CMK (cell line): ENCODE measurements at places on chromosomes 12 and 14.

- no peak for DNase-seq
These were observed 42.1 kb downstream of the KCNMB4 start for GRCh38 chr12:70408004-70408790.

GRCh38 chr12:56718636-56719035, 6.5 kb downstream of the NACA start:
- DNase-seq, result no peak

DNA sequence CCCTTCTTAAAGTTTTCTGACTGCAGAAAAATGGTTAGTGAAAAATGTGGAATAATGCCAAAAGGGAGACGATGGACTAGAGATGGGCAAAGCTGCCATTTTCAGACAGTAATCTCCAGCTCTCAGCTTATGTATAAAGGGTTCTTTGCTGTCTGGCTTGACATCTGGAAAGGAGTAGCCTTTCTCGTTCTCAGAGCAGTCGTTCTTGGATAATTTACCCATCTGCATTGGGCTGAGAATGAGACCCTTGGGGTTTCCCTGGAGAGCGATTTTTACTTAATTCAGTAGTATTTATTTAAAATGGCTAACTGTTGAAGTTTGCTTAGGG, 1.2 kb downstream of the NUDT4 start:
- DNase-seq, result no peak

DNA sequence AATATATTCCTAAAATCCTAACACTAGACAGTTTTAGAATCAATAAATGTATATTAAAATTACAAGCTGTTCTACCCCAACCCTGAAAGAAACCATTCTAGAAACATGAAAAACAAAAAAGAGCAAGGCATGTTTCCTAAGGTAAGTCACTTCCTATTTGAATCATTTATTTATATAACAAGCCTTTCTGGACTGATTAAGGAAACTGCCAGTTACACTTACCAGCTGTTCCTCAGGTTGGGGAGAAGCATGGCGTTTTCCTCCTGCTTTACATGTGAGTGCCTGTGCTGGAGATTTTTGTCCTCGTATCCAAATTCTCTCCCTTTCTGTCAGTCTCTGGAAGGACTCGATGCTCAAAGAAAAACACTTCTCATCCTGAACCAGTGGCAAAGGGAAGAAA, 183.3 kb downstream of the EFCAB11 start:
- DNase-seq, result no peak

GRCh38 chr12:25107920-25108319, 87.0 kb downstream of the DNAI7 start:
- no peak for DNase-seq

DNA sequence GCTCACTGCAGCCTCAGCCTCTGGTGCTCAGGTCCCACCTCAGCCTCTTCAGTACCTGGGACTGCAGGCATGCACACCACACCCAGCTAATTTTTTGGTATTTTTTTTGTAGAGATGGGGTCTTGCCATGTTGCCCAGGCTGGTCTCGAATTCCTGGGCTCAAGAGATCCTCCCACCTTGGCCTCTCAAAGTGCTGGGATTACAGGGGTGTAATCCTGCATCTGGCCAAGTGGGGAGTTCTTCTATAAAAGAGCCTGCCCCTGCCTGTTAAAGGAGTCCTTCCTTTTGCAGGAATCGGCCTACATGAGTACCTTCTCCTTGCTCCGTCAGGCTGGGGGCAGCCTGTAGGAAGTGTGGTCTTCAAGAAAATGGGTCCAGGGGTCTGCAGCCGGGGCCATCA, 54.1 kb upstream of the RASSF3 start:
- DNase-seq, result no peak

- DNase-seq, result no peak
These were observed 179.2 kb upstream of the OR4E1 start for GRCh38 chr14:21852775-21853174.

DNA sequence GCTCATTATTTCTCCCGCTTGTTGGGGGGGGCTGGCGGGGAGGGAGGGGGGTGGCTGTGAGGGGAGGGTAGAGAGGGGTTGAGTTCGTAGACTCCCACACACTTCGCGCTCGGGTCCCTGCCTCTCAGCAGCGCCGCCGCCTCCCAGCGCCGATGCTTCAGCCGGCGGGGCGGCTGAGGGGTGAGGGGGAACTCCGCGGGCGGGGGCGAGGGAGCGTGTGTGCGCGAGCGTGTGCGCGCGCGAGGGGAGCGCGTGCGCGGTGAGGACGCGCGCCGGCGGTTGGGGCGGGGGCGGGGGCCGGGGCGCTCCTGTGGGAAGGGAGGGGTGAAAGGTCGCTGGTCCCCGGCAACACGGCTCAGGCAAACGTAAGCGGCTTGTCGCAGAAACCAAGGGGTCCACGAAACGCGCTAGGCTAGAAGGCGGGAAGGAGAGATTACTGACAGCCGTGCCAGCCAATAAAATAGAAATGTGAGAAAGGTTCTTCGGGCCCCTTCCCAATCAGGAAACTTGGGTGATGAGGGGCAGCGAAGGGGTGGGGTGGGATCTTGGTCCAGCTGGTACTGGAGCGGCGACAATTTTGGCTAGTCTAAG, 343 bp upstream of the NOVA1 start:
- no peak for DNase-seq

- no peak for DNase-seq
These were observed 33.7 kb upstream of the GNPNAT1 start for GRCh38 chr14:52825085-52825484.

DNA sequence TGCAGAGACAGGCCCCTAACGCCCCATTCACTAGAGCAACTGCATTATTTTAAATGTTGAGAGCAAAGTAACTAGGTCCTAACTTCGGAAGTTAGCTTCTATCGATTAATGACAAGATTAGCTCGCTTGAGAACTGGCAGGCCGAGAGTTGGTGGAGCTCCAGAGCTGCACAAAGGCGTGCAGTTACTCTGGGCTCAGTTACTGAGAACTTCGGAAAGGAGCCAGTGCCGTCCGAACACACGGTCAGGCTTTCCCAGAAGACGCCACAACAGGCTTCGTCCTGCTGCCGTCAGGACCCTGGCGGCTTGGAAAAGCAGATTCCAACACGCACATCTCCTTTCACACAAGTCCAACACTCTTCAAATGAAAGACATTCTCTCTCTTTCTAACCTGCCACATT, 45.4 kb upstream of the TESC start:
- no peak for DNase-seq

- DNase-seq, result peak; percentile 8
These were observed 120.7 kb downstream of the ADGRD1 start for GRCh38 chr12:131074221-131075083.

- DNase-seq, result no peak
These were observed 136.4 kb downstream of the CEP128 start for GRCh38 chr14:80805136-80805535.

DNA sequence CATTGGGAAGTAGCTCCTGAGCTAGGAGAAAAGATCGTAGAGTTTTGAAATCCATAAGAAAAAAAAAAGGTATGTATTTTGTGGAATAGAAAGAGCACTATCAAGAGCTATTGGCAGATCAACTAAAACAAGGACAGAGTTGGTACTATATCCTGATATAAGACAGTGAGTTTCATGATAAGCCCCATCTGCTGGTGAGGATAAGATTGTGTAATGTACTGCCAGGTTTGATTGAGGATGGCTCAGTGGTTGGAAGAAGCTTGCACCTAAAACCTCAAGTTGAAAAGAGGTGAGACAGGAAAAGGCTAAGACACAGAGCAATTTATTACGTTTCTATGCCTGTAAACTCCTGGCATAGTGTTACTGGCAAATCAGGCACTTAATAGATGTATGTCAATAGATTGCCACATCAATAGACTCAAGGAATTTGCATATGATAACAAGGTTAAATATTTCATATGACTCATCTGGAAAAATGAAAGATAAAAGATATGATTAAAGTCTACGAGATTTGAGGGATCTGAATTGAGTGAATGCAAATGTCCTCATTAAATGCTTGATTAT, 525.6 kb downstream of the FLRT2 start:
- no peak for DNase-seq

- DNase-seq, result no peak
These were observed 666.6 kb downstream of the DIO2 start for GRCh38 chr14:79544698-79545070.

GRCh38 chr14:71931492-71932228, 569 bp upstream of the RGS6 start:
- no peak for DNase-seq

DNA sequence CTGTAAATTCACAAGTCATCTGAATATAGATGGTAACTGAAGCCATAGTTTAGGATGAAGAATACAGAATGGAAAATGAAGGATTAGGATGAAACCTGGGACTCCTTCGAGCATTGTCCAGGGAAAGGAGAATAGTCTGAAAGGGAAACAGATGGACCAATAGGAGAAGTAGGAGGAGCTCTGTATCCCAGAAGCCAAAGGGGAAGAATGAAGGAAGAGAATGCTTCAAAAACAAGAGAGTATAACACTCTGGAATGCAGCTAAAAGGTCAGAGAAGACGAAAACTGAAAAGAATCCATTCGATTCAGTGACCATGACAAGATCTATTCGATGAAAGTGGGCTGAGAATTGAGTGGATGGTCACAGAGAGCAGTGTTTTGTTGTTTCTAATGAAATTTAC, 1.0 kb downstream of the GMFB start:
- no peak for DNase-seq

GRCh38 chr14:76326918-76327689, 48.8 kb upstream of the ESRRB start:
- DNase-seq, result no peak

- DNase-seq, result no peak
These were observed 3.9 kb upstream of the RARG start for GRCh38 chr12:53235742-53236442.

DNA sequence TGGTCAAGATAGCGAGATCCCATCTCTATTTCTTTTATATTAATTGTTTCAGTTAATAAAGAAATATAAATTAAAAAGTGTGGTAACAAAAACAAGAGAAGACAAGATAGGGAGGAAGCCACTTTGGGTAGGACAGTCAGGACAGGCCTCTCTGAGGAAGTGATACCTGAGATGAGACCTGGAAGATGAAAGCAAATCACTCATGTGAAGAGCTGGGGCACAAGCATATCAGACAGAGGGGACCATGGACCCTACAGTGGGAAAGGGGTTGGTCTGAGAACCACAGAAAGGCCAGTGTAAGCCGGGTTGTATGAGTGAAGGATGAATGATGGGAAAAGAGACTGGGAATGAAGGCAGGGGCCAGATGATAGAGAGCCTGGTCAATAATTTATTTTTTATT, 1.8 kb upstream of the MED6 start:
- no peak for DNase-seq

GRCh38 chr14:38994731-38995130, 108.3 kb downstream of the SEC23A start:
- DNase-seq, result no peak

GRCh38 chr14:24436355-24437019, 6.1 kb downstream of the SDR39U1 start:
- no peak for DNase-seq

DNA sequence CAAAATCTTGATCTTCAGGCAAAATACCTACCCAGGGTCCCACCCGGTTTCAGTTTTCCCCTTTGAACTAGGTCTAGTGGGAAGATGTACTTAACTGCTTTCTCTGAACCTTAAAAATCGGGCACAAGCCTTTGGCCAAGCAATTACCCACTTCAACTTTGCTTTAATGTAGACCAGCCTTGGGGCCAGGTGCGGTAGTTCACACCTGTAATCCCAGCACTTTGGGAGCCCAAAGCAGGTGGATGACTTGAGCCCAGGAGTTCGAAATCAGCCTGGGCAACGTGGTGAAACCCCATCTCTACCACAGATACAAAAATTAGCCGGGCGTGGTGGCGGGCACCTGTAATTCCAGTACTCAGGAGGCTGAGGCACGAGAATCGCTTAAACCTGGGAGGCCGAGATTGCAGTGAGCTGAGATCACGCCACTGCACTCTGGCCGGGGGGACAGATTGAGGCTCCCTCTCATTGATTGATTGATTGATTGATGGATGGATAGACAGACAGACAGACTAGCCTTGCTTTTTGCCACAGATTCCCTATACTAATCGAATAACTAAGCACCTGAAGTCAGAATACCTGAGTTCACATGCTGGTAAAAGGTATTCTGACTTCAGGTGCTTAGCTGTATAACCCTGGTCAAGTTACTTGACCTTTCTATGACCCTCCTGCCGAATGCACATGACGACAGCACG, 1.9 kb downstream of the CLIP1 start:
- DNase-seq, result no peak

DNA sequence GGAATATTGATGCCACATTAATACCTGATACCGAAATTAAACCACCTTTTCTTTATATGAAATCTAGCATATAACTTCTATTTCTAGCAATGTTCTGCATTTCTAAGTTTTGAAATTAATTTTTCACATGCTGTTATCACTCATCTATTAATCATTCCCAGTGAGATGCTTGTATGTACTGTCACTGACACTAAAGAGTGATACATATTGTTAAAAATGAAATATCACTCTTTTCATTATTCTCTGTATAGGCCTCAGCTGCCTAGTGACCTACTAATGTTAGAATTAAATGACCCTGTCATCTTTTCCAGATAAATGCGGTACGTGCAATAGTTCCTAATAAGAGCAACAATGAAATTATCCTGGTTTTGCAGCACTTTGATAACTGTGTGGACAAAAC, 49.7 kb upstream of the KCNH3 start:
- DNase-seq, result no peak

DNA sequence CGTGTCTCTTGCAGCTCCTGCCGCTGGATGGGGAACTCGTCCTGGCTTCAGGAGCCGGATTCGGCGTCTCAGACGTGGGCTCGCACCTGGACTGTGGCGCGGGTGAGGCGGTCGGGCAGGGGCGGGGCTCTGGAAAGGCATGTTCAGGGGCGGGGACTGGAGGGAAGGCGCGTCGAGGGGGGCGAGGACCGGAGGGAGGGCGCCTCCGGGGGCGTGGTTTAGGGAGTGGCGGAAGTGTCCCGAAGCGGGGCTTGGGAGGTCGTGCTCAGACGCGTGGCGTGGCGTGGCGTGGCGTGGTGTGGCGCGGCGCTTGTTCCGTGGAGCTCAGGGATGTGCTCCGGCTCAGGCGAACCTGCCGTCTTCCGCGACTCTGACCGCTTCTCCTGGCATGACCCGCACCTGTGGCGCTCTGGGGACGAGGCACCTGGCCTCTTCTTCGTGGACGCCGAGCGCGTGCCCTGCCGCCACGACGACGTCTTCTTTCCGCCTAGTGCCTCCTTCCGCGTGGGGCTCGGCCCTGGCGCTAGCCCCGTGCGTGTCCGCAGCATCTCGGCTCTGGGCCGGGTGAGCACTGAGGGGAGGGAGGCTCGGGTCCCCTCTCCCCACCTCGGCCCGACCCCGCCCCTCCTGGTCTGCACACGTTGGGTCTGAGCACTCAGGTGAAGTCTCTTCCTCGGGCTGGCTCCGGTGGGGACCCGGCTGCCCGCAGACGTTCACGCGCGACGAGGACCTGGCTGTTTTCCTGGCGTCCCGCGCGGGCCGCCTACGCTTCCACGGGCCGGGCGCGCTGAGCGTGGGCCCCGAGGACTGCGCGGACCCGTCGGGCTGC, 6.2 kb downstream of the AMN start:
- no peak for DNase-seq

DNA sequence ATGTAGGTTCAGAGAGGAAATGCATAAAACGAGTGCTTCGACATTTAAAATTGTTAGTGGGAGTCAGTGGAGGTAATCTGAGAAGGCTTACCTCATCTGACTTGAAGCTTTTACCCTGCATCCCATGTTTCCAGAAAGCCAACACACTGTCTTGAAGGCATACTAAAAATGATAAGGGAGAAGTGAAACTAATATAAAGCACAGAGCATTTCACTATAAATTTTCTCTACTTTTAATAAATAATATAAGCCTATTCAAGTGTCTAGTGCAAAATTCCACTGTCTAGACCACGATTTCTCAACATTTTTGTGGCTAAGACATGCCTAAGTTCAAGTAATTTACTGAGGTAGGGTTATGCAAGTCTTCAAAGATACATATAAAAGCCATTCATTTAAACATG, 29.1 kb upstream of the CDKL1 start:
- no peak for DNase-seq

- DNase-seq, result no peak
These were observed 56.1 kb downstream of the TMEM117 start for GRCh38 chr12:43891856-43892574.
